NCI-H524 treated with DMSO at 0.1 percent for 48 hours (cell line): ENCODE measurements at places on chromosomes 6 and 20.

- DNase-seq = no peak
Observed at GRCh38 chr6:33679761-33680160, 31.7 kb downstream of the UQCC2 start.

DNA sequence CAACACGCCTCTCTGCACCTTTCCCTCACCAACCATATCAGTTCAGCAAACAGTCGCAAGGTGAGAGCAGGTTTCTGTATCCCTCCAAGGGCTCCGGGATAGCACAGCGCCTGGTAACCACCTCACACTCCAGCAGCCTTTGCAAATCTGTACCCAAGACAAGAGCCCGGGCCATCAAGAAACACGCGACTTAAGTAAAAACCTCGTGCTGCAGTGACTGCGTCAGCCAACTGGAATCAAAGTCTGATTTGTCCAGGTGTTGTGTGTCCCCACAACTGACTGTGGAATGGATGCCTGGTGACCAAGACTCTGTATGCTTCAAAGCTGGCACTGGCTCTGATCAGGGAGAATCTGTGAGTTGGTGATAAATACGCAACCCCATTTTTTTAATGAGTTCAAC lies 74.1 kb downstream of the NINL start:
- DNase-seq = no peak

- no peak for DNase-seq
Observed at GRCh38 chr6:4264081-4264480, 128.7 kb upstream of the ECI2 start.

GRCh38 chr6:161557333-161558107 lies 283.7 kb upstream of the AGPAT4 start:
- peak; percentile 36 for DNase-seq

DNA sequence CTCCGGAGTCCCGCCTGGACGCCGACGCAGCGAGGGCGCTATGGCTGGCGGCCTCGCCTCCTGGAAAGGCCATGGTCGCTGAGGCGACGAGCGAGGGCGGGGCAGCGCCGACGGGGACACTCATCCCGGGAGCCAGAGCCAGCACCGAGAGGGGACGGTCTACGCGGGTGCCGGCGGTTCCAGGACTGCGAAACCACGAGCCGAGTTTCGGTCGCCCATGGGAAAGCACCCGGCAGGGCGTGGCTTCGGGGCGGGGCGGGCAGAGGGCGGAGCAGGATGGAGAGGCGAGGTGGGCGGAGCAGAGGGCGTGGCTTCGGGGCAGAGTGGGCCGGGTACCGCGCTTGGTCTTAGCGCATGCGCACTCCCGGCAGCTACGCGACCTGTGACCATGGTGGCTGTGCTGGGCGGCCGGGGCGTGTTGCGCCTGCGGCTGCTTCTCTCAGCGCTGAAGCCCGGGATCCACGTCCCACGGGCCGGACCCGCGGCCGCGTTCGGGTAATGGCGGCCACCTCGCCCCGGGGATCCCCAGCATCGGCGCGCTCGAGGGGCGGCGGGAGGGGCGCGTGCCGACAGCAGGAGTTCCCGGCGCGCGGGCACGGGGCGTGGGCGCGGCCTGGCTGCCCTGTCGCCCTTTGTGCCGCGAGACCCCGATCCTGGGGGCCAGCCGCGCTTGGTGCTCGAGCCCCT lies at the start of gene BPHL:
Gene BPHL (plus strand): TSS at position 359 of the 687 bp plus-strand sequence. CDS start 30 bp downstream, at position 389.
- peak; percentile 74 for DNase-seq

DNA sequence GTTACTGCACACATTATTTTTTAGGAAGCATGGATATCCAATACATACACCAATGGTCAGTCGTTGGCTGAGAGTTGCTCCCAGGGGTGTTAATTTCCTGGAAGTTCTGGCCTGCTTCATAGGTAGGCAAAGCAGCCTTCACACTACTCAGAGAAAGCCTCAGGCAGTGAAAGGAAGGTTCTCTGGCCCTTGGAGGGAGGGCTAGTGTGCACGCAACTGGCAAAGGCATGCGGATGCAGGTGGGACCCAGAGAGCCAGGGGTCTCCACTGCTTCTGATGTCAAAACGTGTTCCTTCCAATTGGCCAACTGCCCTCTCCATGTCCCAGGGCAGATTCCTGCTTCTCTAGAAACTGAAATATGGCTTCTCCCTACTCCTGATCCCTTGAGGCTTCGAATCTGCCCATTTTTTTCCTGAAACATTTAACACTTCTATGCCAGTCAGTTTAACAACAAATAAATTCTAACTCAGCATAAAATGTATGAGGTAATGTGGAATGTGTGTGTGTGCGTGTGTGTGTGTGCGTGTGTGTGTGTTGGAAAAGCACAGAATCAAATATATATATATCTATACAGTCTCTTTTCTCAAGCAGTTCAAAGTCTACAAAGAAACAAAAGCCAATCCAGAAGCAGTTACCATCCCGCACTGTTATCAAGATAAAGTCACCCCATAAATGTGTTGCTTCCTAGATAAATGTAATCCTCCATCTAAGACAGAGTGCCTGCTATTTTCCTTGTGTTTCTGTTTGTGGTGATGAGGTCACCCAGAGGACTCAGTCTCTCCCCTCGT lies 94.0 kb upstream of the HIVEP1 start:
- DNase-seq = no peak

DNA sequence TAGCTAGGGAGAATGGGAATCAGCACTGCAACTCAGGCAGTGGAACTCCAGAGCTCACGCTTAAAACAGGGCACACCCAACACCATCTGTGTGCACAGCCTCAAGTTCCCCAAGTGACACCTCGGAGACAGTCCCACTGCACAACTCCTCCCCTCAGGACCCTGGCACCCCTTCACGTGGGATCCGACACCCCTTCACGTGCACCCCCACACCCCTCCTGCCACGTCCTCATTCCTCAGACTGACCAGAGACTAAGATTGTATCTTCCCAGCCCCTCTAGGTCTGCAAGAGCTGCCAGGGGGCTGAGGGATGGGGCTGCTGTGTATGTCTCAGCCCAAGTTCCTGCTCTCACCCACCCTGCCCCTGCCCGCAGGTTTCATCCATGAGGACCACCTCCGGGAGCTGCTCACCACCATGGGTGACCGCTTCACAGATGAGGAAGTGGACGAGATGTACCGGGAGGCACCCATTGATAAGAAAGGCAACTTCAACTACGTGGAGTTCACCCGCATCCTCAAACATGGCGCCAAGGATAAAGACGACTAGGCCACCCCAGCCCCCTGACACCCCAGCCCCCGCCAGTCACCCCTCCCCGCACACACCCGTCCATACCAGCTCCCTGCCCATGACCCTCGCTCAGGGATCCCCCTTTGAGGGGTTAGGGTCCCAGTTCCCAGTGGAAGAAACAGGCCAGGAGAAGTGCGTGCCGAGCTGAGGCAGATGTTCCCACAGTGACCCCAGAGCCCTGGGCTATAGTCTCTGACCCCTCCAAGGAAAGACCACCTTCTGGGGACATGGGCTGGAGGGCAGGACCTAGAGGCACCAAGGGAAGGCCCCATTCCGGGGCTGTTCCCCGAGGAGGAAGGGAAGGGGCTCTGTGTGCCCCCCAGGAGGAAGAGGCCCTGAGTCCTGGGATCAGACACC lies 7.6 kb downstream of the MYL9 start:
- DNase-seq = no peak

- no peak for DNase-seq
Observed at GRCh38 chr6:39196673-39197091, 32.6 kb downstream of the KCNK5 start.

DNA sequence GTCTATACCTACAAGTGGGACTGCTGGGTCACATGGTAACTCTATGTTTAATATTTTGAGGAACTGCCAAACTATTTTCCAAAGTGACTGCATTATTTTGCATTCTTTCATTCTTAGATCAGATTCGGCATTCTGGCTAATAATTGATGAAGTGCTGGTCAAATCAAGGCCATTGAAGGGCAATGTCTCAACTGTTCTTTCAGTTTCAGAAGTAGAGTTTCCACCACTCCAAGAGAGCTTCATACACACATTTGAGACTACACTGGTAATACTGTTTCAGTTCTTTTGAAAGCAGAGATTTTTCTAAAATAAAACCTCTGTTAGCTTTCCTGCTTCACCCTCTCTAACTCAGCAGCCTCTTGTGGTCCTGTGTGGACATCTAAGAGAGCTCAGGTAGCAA lies 154.5 kb downstream of the CFAP61 start:
- DNase-seq = no peak

GRCh38 chr6:35439308-35439707 lies 12.8 kb upstream of the FANCE start:
- DNase-seq = no peak

- DNase-seq = no peak
Observed at GRCh38 chr6:44672841-44673240, 285.3 kb downstream of the CDC5L start.

DNA sequence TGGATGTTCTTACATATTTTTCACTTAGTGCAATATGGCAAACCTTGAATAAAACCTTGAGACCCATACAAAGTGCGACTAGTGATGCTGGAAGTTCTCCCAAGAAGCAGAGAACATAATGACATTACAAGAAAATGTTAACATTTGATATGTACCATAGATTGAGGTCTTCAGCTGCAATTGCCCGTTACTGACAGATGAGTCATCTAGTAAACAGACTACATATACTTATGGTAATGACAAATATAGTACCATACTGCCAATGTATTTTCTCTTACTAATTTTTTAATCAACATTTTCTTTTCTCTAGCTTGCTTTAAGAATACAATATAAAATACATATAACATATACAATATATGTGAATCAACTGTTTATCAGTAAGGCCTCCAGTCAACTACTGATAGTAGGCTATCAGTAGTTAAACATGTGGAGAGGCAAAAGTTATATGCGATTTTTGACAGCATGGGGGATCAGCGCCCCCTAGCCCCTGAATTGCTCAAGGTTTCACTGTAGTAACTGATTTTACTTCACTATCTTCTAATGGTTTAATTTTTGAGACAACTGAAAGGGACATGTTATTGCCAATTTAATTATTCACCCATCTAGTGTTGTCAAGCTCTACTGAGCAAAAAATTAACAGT lies 166.7 kb upstream of the ADGRB3 start:
- DNase-seq = no peak

GRCh38 chr20:45872626-45873025 lies 8.4 kb upstream of the ZSWIM1 start:
- DNase-seq = no peak

GRCh38 chr20:61710108-61710507 lies 355.6 kb downstream of the TAF4 start:
- DNase-seq = no peak

DNA sequence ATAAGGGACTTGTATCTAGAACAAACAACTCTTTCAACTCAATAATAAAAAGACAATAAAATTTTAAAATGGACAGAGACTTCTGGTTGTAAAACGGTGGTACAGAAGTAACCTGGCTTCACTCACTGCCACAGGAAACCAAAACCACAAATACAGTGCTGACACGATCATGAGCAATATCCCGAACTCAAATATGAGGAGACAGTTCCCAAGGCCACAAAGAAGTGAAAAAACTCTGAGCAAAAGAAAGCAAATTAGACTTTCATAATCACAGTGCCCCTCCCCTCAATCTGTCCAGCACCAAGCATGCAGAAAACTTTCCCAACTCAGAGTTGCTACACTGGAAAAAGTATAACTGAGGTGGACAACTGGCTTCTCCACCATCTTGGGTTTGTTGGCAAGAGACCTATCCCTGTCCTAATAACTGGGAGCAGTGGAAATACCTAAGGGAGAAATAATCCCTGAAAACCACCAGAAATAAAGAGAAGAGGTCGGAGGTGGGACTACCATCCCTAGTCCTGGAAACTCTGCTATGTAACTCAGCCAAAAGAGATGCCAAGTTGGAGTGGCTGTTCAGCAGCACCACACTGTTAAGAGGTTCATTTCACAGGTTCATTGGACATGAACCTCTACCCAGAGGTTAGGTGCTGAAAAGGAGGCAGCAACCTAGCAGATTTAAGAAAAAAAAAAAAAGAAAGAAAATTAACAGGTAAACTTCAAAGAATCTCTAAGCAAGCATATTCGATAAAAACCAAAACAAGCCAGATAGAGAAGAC lies 55.5 kb downstream of the REV3L start:
- no peak for DNase-seq

GRCh38 chr6:108157234-108157980 lies 8.4 kb upstream of the NR2E1 start:
- DNase-seq = no peak

GRCh38 chr6:101486726-101487125 lies 93.2 kb downstream of the GRIK2 start:
- DNase-seq = no peak

DNA sequence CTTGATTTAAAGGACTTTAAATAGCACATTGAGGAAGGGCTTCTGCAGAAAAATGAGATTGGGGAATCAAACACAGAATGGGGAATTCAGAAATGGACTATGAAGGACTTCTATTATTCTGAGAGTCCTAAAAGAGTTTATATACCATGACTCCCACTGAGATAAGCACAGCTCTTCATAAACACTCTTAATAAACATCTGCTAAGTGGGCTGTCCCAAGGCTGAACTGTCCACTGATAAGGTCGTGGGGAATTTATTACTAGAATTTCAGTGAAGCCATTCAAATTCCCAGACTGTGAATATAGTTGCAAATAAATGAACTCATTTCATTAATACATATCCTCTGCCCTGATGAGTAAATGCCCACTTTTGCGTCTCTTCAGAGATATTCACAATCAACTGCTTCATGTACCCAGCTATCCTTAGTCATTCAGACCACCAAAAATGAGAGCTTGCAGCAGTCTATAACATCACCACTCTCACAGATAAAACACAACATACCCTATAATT lies 468.2 kb upstream of the RUNX2 start:
- DNase-seq = no peak

GRCh38 chr6:16183187-16183664 lies 54.3 kb downstream of the MYLIP start:
- no peak for DNase-seq

DNA sequence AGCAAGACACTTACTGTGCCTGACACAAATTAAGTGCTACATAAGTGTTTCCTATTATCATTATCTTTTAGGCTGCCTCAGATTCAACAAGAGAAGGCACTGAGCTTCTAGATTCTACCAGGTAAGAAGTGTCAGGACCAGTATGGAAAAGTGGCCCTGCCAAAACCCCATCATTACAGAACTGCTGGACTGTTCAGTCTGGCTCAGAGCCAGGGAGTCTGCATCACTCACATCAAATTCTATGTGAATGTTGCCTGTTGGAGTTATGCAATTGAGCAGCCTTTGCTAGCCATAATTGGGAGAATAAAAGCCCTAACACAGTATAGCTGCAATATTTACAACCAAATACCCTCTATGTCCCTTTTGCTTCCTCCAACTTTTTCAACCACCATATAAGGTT lies 70.9 kb downstream of the ATG5 start:
- DNase-seq = no peak

GRCh38 chr6:149938571-149939355 lies 3.1 kb upstream of the ULBP2 start:
- DNase-seq = no peak

- DNase-seq = no peak
Observed at GRCh38 chr6:102619585-102619984, 1226.1 kb downstream of the GRIK2 start.

GRCh38 chr20:60974441-60974945 lies 277.6 kb upstream of the CDH4 start:
- no peak for DNase-seq

DNA sequence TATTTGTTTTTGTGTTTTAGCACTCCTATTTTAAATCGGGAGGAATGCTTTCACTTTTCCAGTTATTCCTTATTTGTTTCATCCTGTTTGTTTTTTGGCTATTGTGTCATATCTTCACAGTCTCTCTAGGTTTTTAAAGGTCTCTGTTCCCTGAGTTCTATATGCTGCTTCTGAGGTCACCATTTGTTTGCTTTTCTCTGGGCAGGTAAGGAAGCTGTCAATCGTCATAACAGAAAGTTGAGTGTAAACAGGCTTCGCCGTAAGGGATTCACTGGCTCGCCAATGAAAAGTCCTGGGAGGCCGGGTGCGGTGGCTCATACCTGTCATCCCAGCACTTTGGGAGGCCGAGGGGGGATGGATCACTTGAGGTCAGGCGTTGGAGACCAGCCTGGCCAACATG lies 48.7 kb upstream of the RPS6KA2 start:
- DNase-seq = no peak
